ENCODE measurements at places on chromosomes 5 and 9. TPM values are rescaled to one million over a fixed set of nuclear protein-coding genes. Genes with fewer than 3 reads are reported as not detected.

The GHR gene
- 22.4 TPM for total RNA-seq

The LCN12 gene
- total RNA-seq: 11.9 TPM

The NELFB gene
- total RNA-seq: 35.1 TPM

The SPATA6L gene
- total RNA-seq: 0.56 TPM

The HRH2 gene
- 20.0 TPM for total RNA-seq

Measured in left cardiac atrium (tissue), 4 donors.